ENCODE measurements at places on chromosomes 1 and 21.
A peak's percentile ranks its signal among the peaks of the same experiment; 100 is the strongest.

DNA sequence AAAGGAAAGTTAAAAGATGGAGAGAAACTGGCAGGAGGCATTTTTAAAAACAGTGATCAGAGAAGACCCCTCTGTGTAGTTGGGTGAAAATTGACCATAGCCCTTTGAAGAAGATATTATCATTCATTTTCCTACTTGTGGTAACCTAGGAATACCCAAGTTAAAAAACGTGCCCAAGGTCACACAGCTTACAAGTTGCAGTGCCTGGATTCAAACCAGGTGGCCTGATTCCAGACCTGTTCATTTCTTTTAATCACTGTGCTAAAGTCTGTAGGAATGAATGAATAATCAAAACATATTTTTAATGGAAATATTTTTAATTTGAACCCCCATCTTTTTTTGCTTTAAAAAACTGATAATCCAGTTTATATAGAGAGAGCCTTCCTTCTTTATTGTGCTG, 35.6 kb downstream of the MARK1 start:
- no peak for DNase-seq

- no peak for DNase-seq
Observed at GRCh38 chr1:179798864-179799516, 55.9 kb downstream of the FAM163A start.

- DNase-seq, result no peak
Observed at GRCh38 chr1:66364578-66365391, 169.2 kb upstream of the SGIP1 start.

GRCh38 chr21:45866551-45866950, 115.0 kb upstream of the COL6A1 start:
- no peak for DNase-seq

DNA sequence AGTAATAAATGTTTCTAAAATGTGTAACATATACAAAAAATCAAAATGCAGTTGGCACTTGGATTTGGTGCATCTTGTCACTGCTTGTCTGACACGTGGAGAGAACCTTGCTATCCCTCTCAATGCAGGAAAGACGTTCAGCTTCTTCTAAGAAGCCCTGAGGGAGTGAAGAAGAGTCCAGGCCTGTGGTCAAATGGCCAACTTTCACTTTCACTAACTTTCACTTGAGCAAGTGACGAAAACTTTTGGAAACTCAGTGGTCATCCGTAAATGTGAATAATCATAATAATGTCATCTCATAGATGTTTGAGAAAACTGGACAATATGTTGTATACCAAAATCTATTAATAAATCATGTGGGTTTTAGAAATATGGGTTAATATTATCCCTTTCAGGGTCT, 61.9 kb downstream of the ERG start:
- no peak for DNase-seq

DNA sequence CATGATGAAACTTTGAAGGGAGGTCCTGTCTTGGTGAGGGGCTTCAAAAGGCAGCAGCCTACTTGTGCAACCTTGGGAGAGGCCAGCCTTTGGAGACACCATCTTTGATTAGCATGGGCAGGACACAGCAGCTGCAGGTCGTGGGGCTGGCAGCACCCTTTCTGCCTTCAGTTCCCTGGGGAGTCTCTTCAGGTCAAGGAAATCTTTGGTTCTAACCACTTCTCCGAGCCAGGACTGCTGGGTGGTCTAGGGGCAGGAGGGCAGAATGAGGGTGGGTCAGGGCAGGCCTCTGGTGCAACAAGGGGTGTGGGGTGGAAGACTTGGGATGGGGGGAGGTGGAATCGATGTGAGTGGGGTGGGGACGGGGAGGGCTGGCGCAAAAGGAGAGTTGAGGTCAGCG, 269.7 kb downstream of the FOXD2 start:
- no peak for DNase-seq

- DNase-seq, result no peak
Observed at GRCh38 chr1:201731592-201731991, 97.4 kb upstream of the IPO9 start.

GRCh38 chr1:234602334-234603220, 7.4 kb downstream of the IRF2BP2 start:
- no peak for DNase-seq

GRCh38 chr1:178438432-178438831, 58.3 kb downstream of the CLEC20A start:
- no peak for DNase-seq

DNA sequence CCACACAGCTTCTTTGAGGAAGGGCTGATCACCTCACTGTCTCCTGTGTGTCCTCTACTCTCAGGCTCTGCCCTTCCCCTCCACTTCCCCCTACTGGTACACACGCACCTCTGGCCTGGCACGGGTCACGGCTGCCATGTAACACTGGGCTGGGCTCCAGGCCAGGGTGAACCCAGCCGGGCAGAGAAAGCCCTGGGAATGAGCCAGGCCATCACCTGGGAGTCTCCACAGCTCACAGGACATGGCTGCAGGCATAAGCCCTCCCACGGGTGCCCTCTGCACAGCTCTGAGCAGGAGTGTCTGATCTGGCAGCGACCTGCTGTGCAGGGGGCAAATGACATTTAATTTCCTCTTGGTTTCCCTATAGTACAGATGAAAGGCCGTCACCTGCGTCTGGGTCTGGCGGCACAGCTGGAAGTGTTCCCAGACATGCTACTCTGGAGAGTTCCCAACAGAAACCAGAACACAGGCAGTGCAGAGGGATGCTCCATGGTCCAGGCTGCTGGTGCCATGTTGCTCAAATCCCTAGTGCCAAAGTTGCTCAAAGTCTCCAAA, 61.2 kb downstream of the ERI3 start:
- DNase-seq, result no peak

GRCh38 chr1:176752505-176752904, 289.5 kb downstream of the PAPPA2 start:
- no peak for DNase-seq

DNA sequence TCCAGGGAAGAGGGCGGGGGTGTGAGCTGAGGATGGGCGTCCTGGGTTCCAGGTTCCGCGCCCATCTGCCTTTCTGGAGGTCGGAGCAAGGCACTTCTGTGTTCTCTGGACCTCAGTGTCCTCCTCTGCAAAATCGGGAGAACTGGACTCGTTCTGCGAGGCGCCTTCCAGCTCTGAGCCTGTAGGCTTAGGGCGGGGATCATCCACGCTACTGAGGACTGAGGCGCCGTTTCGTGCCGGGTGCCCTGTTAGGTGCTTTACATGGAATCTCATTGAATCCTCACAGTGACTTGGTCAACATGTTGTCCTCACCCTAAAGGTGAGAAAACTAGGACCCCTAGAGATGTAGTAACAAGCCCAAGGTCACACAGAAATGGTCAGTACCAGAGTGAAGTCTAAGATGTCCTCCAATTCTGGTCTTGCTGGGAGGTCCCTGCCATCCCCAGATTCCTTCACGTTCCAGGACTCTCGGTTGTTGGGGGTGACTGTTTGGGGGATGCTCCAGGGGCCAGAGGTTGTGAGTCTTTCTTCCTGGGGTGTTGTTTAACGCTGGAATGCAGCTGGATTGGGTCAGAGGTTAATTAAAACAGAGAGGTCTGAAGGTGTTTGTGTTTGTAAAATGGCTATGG, 677 bp downstream of the PRKAA2 start:
- no peak for DNase-seq

DNA sequence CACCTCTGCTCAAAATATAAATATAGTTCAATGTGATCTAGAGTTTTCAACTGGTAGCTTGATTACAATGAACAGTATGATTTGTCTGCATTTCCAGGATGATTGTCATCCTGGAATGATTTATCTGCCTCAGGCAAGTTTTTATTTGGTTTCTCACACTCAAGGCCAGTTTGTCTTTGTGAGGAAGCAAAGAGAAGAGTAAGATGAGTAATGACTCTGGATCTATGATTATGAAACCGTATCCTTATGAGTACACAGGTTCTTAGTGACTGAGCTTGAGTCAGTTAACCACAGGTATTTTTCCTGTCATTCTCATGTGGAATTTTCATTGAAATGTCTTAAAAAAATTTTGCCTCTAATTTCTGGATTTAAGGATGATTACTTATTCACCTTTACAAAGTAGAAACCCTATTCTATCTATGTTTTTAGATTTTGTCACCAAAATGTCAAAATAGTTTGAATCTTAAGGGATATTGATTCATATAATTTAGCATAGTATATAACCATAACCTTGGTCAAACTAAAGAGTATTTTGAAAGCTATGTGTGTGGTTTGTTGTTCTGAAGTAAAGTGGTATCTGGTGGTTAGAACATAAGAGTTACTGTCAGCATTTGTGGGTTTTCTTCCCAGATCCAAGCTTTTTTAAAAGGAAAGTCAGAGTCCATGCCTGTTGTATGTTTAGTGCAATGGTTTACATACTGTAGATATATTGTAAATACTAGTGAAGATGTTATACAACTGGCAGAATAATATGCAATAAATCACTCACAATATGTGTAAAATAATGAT, 145.0 kb downstream of the RASAL2 start:
- DNase-seq, result no peak

- peak; percentile 45 for DNase-seq
Observed at GRCh38 chr1:1305300-1306069, 2.2 kb downstream of the ACAP3 start.

DNA sequence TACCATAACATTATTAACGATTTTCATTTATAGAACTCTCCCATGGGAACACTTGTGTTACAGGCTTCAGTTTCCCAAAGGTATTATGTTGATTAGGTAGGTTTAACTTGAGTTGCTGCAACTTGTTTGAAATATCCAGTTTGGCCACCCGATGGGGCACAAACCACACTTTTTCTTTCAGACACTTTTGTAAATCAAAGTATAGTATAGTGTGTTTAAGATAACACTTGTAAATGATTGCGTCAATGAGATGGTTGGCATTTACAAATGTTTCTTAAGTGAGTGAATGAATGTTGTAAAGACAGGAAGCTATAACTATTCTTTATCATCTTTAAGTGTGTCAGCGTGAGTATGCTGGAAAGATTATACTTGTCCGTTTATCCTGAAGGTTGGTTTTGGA, 4.3 kb downstream of the XPR1 start:
- no peak for DNase-seq

- no peak for DNase-seq
Observed at GRCh38 chr1:182791281-182792179, 2.0 kb downstream of the NPL start.

DNA sequence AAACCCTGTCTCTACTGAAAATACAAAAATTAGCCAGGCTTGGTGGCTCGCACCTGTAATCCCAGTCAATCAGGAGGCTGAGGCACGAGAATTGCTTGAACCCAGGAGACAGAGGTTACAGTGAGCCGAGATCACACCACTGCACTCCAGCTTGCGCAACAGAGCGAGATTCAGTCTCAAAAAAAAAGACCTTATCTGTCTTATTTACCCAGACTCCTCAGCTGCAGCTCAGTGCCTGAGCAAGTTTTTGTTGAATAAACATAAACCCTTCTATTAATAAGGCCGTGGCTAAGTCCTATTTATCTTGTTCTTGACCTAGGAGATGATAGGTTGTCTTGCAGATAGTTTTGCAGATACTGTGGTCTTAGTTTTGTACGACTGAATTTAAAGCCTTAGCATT, 136.4 kb upstream of the TMEM51 start:
- no peak for DNase-seq

DNA sequence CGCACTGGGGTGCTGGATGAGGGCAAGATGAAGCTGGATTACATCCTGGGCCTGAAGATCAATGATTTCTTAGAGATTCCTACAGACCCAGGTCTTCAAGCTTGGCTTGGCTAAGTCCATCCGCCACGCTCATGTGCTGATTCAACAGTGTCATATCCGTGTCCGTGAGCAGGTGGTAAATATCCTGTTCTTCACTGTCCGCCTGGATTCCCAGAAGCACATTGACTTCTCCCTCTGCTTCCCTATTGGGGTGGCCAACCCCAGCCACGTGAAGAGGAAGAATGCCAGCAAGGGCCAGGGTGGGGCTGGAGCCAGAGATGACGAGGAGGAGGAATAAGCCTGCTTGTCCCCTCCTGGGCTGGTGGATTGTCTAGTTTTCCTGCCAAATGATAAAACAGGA, 2.2 kb upstream of the CBR3 start:
- DNase-seq, result no peak

- no peak for DNase-seq
Observed at GRCh38 chr1:35406103-35406502, 137.6 kb downstream of the ZMYM4 start.

GRCh38 chr1:163544441-163544840, 222.7 kb downstream of the NUF2 start:
- DNase-seq, result no peak

DNA sequence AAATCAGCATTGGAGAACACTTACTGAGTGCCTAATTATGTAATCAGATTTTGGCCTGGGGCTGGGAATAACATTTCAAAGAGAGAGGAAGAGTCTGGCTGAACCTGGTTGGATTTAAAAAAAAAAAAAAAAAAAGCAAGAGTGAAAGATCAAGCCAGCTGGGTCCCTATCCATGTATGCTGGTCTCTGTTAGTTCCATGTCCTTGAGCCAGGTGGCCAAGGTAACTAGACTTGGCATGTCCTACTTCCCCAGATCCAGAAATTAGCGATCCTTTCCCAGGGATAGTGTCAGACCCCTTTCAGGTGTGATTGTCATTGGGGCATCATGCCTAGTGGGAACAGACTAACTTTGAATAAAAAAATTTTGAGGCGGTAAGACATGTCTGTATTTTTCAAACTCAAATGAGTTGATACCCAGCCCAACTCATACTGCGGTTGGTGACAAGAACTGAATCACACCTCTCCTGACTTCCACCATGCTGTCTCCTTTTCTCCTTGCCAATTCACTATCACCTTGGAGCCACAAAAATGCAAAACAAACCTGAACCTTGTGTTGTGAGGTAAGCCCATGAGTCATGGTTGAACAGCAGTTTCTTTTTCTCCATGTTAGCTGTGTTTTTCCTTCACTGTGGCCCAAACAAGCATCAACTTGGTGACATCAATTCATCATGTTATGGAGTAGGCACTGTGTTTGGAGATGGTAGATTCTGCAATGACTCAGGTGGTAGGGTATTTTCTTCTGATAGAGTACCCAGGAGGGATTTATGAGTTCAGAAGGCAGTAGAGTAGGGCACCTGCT, 24.5 kb upstream of the PPP2R5A start:
- DNase-seq, result no peak

DNA sequence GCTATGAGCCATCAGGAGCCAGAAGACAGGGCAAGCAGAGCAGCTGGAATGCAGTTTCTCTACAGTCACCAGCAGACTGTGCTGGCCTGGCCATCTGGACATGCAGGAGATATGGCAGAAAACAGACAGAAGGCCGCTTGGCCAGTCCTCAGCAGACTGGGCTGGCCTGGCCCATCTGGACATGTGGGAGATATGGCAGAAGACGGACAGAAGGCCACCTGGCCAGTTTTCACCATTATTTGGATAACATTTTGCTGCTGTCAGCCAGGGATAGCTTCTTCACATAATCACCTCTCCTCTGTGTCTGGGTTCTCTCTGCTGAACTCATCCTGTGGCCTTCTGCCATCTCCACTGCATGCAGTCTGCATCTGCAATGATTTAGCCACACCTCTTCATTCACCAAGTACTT, 25.0 kb upstream of the CACYBP start:
- DNase-seq, result no peak

GRCh38 chr1:5067246-5067645, 412.8 kb downstream of the AJAP1 start:
- DNase-seq, result no peak

DNA sequence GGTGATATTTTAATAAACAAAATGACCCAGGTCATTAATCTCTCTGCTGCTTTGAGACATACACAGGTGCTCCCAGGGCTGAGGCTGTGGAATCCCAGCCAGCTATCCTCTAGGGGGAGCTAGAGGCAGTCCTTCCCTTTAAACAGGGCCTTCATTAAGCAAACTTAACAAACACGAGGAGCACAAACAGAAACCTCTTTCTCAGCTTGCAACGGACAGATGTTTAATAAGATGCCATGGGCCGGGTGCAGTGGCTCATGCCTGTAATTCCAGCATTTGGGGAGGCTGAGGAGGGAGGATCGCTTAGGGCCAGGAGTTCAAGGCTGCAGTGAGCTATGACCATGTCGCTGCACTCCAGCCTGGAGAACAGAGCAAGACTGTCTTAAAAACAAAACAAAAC, 106.7 kb downstream of the HIVEP3 start:
- DNase-seq, result no peak

Data from stimulated activated CD4-positive, alpha-beta T cell treated with anti-CD3 and anti-CD28 coated beads, Interleukin-1b, Interleukin-23, amount 100 ng/mL, for 1 hour (primary cell).